GM12878 (cell line): ENCODE measurements at places on chromosomes 2 and 18. TPM values are rescaled to one million over a fixed set of nuclear protein-coding genes. Genes with fewer than 3 reads are reported as not detected.

DNA sequence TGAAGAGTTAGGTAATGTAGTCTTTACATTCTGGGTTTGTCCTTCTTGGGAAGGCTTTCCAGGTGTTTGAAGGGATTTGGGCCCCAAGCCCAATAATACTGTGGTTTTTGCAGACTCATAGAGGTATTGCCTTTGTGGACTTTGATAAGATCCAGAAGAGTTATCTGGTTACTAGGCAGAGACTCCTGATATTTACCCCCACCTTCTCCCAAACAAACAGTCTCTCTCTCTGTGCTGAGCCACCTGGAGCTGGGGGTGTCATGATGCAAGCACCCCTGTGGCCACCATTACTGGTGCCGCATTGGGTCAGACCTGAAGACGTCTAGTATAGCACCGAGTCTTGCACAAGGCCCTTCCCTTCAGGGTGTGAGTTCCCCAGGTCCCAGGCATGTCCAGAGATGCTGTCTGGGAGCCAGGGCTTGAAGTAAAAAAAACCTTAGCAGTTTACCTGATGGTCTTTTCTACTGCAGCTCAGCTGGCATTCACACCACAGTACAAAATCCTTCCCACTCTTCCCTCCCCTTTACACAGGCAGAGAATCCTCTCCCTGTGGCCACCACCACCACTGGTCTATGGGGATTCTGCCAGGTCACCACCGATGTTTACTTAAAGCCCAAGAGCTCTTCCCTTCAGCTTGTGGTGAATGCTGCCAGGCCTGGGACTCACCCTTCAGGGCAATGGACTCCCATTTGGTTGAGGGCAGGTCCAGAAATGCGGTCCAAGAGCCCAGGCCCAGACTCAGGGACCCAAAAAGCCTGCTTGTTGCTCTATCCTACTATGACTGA lies 22.2 kb upstream of the FAM228A start:
- DNase-seq = no peak

GRCh38 chr2:74313497-74313896 lies 29.7 kb downstream of the SLC4A5 start:
- no peak for DNase-seq

Gene CENPA
- 32.1 and 33.7 TPM in 2 replicates for total RNA-seq

GRCh38 chr2:236550290-236550689 lies 19.3 kb upstream of the ACKR3 start:
- DNase-seq = no peak

- no peak for DNase-seq
These were observed at the start of gene ARHGAP28 for GRCh38 chr18:6729247-6730091. ARHGAP28 (plus strand) TSS chr18:6729716; CDS start chr18:6729822, 106 bp downstream.

GRCh38 chr2:100237163-100237562 lies 85.1 kb downstream of the LONRF2 start:
- DNase-seq = no peak

GRCh38 chr2:142937347-142937746 lies 59.9 kb downstream of the KYNU start:
- no peak for DNase-seq

DNA sequence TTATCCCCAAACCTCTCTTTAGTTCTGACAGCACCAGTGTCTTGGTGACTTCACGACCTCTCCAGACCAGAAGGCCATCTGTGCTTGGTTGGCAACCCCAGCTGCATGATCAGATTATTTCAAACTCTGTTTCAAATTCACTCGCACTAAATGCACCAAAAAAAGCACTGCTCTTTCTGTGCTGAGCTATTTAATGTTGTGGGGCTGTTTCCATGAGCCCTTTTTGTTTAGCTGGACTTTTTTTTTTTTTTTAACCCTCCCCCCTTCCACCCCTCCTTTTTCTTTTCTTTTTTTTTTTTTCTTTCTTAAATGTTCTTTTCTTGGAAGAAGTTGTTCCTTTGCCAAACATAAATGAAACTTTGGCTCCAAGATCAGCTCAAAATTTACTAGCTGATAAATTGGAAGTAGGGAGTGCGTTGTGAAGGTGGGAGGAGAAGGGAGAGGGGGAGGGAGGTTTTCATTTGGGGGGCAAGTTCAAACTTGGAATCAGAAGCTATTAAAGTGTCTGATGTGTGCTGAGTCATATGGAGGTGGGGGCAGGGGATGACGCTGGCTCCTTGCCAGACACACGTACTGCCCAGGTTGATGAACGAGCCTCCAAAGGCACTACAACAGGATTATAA lies 543.0 kb upstream of the TNP1 start:
- no peak for DNase-seq

Gene SRD5A2
- total RNA-seq = not detected in 2 replicates

- DNase-seq = no peak
These were observed 23.8 kb upstream of the PTMA start for GRCh38 chr2:231684314-231685223.

Gene MYO3B
- 2.3 and 2.6 TPM in 2 replicates for total RNA-seq

GRCh38 chr2:163205589-163206254 lies 367.2 kb upstream of the KCNH7 start:
- no peak for DNase-seq

DNA sequence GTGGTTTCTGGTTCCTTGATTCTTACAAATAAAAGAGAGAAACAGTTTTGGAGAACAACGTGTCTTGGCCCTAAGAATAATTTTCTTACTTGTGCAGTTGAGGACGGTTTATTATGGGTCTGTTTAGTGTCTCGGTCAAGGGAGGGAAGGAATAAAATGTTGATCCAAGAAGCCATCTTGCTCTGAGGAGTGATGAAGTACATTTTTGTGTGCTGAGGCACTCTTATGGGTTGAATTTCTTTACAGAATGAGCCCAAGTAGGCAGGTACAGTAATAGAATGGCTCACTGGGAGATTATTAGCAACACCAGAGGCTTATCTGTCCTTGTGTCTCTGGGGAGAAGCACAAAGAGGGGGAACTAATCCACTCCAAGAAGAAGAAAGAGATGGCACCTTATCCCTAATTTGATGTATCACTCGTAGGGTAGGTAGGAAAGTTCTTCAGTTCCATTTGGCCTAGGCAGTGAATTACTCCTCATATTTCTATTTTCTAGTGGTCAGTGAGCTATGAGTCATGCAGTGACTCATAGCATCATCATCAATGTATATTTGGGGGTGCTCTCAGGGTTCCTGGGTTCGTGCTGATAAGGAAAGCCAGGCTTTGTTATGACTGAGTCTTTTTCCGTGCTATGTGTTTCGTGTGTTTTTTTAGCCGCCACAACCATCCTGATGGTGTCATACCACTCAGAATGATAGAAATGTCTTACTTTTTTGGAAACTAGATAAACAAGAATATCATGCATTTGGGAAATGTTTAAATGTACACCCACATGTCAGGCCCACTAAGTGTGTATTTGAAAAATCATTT lies 250.1 kb upstream of the CTAGE1 start:
- DNase-seq = peak; percentile 20

GRCh38 chr2:153871231-153872221 lies at the start of gene GALNT13:
GALNT13 (plus strand) TSS chr2:153871922.
- no peak for DNase-seq

GRCh38 chr2:112547333-112547732 lies 5.1 kb downstream of the POLR1B start:
- DNase-seq = no peak

DNA sequence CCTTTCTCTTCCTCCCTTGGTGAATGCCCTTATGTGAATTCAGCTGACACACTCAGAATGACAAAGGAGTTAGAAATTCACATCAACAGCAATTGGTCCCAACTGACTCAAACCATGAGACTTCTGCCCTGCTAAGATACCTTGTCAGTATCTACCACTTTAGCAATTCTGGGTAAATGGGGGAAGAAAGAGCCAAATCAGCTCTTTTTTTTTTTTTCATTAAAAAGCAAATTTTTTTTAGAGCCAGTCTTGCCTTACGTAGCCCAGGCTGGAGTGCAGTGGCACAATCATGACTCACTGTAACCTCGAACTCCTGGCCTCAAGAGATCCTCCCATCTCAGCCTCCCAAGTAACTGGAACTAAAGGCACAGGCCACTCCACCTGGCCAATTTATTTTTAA lies 1.7 kb upstream of the PPP4R1 start:
- no peak for DNase-seq

DNA sequence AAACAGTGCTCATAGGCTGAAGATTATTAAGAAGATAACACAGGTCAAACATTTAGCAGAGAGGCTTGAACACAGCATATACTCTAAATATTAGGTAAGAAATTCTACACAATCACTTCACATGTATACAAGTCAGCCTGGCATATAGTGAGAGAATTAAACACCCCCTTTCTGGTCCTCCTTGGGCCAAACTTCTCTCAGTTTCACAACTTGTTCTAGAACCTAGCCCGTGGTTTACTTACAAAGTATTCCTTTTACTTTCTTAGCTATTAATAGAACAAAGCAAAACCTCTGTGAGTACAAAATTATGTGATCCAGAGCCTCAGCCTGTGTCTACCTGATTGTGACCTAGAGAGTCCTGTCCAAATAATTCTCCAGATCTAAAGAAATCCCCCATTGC lies 562.8 kb downstream of the TNS1 start:
- DNase-seq = no peak

DNA sequence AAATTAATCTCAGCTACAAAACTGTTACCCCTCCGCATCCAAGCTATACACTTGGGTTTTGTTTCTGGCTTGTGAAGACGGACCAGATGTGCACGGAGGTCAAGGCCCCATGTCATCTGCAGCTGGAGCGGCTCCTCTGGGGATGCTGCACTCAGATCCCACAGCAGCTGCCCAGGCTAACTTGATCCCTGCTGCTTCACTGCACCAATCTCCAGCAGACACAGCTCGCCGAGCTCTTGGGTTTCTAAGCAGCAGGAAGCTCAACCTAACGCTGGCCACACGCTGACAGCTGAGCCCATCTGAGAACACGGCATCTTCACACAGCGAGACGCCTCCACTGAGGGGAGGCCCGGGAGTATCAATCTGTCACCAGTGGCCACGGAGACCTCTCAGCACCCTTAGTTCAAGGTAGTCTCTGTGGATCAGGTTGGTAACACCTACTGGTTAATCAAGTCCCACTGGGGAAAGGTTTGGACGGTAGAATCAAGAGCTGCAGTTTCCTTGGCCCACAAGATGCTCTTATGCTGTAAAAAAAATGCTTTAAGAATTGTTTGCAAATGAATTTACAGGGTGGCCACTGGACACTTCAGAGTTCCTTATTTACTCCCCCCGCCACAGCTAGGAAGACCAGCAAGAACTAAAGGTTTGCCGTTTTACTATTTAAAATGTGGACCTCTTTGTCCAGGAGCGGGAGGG lies 67.5 kb downstream of the EMILIN2 start:
- no peak for DNase-seq

DNA sequence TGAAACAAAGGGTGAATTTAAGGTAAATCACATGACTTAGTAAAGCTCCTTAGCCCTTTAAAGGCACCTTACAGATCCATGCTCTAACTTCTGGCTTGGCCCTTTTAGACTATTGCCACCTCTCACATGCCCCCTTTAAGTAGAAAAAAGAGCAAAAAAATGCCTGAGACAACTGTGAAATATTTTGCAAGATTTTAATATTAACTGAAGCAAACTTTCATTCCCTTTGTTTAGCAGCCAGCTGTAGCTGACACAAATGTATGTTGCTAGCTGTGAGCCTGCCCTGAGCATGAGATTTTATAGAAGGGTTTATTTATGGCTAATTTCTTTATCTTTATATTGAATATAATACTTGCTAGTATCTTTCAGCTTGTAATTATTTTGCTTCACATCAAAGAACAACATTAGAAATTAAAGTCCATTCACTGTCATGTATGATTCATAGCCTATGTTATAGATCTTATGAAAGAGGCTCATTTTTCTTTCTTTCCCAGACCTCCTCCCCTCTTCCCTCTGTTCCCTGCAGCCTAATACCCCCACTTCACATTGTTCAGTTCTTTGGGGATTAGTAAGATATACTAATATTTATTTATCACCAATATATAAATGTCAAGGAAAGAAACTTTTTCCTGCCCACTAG lies 637.2 kb upstream of the ZEB2 start:
- no peak for DNase-seq

DNA sequence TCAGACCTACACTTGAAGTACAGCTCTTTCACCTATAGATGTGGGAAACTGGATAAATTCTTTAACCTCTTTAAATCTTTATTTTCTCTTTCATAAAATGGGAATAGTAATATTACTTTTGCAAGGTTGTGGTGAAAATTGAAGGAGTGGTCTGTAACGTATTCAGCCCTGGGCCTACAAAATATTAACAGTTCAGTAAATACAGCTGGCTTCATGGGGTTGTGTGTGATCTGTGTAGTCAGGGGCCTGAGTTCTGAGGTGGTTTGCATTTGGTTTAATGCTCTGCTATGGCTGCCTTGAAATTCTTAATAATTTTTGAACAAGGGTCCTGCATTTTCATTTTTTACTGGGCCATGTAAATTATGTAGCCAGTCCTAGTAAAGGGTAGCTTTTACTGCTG lies 16.8 kb upstream of the EML6 start:
- DNase-seq = no peak

GRCh38 chr2:85794038-85794441 lies 40.2 kb downstream of the ATOH8 start:
- no peak for DNase-seq

DNA sequence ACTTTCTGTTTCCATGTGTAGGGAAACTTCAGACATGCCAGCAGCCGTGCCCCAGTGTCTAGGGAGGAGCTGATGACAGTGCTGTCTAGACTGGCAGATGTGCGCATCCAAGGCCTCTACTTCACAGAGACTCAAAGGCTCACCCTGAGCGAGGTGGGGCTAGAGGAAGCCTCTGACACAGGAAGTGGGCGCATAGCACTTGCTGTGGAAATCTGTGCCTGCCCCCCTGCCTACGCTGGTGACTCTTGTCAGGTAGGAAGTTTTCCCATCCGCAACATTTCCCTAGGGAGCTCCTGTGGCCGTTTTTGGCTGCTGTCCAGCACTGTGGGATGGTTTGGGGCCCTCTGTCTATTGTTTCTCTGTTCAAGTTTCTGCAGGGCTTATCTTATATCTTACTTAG lies 143.1 kb upstream of the TTC39C start:
- DNase-seq = peak; percentile 21

DNA sequence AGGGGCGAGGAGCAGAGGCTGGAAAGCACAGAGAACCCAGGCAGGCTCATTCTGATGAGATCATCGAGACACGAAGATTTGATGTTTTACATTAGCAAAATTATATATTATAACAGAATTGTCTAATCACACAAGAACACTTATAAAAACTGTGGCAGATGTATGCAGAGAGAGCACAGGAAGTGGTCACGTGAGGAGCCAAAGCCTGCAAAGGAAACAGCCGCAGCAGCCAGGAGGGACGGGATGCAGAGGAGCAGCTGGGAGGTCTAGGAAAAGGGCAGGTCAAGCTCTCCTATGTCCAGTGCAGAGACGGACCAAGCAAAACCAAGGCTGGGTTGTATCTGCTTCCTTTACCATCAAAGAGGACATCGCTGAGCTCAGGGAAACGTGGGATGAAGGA lies 355.1 kb upstream of the MYT1L start:
- no peak for DNase-seq

DNA sequence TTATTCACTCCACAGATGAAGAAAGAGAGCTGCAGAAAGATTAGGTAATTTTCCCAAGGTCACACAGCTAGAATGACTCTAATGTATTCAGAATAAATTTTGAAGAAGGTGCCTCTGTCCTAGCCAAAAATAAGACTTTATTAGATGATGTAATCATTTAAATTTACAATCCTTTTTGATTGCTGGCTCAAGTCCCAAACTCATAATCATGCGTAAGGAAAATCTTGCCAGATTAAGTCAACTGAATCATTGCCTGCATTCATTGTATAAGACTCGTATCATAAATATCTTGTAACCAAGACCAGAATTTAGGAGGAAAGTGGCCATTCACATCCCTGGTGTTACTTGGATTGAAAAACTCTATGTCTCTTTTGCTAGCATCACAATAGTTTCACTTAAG lies 53.1 kb upstream of the STK39 start:
- no peak for DNase-seq

- DNase-seq = no peak
These were observed 157.4 kb downstream of the CAPN13 start for GRCh38 chr2:30649828-30650227.

GRCh38 chr2:219521066-219521880 lies 7.0 kb downstream of the ASIC4 start:
- no peak for DNase-seq

Gene SERPINB4
- not detected in 2 replicates for total RNA-seq
